BJ (cell line): ENCODE measurements at places on chromosomes 2 and 18.

GRCh38 chr2:24015562-24016375, 5.9 kb downstream of the MFSD2B start:
- DNase-seq = peak; percentile 55

DNA sequence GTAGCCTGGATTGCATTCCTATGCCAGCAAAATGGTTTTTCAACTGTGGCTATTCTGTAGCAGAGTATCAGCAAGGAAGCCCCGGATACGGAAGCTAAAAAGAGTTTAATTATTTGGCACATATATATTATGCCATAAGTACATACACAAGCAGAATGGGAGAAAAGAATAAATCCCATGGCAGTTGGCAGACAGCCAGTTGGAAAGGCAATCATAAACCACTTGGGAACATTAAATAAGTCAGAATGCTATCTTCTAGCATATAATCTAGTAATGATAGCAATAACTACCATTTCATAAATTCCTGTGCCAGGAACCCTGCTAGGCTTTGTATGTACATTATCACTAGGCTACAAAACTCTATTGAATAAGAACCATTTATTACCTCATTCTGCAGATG, 26.0 kb downstream of the GALNT5 start:
- DNase-seq = no peak

- no peak for DNase-seq
Measured at GRCh38 chr2:174482854-174483253, 4.0 kb downstream of the GPR155 start.

GRCh38 chr2:168884975-168885374, 5.3 kb downstream of the SPC25 start:
- DNase-seq = no peak

DNA sequence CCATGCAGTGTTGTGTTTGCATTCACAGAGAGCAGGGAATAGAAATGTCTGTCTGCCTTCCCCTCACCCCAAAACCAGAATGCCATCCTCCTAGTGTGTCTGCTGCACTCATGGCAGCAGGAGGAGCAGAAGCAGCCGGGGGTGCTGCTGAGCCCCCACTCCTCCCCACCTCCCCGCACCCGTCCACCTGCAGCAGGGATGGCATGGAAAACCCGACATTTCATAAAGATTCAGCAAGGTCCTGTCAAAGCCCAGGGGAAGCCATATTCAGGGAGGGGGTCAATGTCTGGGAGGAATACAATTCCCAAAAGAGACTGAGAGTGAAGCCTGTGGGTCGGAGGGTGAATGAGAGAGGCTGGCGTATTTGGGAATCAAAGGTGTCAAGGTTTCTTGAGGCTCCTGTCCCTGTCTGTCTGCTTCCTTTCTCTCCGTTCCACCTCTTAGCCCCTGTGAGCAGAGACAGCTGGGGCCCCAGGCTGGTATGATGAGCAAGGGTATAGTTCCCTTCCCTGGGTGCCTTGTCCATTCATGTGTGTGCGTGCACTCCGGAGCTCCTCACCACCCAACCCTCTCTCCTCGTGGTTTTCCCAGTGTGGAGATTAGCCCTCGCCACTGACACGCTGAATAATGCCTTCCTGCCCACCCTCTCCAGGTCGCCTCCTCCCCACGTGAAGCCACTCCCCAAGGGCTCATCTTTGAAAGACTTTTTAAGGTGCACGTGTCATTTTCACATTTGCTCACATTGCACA, 133.5 kb upstream of the ZNF236 start:
- no peak for DNase-seq

GRCh38 chr2:11698009-11698922, 28.3 kb upstream of the NTSR2 start:
- no peak for DNase-seq

DNA sequence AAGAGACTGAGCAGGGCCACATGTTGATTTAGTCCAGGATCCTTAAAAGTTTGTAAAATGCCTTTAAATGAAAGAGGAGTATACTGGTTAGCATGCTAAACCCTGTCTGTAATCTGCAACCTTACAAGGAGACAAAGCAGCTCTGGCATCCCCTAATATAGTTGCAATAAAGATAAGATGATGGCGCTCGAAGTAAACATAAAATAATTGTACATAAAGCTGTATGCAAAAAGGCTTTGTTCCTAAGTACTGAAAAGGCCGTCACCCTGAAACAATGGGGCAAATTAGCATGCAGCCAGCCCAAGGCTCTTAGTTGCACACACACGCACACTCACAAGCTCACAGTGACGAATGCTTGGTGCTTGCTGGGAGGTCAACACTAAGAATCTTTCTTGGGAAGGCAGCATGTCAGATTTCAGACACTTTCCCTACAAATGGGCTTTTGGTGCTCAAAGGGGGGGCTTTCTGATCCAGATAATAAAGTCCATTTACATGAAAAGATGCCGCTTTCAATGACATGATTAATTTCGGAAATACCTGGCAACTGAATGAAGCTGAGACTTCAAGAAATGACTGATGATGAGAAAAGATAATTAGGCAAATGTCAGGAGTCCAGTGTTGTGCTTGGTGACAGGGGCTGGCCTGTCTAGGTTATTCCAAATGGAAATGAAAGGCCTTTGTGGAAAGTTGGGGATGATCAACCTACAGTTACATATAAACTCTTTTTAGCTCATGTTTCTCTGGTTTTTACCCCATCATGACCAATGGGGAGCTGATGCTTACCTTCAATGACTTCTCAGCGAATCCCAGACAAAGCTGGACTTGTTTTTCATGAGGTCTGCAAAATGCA, 370.3 kb downstream of the MEIS1 start:
- no peak for DNase-seq

DNA sequence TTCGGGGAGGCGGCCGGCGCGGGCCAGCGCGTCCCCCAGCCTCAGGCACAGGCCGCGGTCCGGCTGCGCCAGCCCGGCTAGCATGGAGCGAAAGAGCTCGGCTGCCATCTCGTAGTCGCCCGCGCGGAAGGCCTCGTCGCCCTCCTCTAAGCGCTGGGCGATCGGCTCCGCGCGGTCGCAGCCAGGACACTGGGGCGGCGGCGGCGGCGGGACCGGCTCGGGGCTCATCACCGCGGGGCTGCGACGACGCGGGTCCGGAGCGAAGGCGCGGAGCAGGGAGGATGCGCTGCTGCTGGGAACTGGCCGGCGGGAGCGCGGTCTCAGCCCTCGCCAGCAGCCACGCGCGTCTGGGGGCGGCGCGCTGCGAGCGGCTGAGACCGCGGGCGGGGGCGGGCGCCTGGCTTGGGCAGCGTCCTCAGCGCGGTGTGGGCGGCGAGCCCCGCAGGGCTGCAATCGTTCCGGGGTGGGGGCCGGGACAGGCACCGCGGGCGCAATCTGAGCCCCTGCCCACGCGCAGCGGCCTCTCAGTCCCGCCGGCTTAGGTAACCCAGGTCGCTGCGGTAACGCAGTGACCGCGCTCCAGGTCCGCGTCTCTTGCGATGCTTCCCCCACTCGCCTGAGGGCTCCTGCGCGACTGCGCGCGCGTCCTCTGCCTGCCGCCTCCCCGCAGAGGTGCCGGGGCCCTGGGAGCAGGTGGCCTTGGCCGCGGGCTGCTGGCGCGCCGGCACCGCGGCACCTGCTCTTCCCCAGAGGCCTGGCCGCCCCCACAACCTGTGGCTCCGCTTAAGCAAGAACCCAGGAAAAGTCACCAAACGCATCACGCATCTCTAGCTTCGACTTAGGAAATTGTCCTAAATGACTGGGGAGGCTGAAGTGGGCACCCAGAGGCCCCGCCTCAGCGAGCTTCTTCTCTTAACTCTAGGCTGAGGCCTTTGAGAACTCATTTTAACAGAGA, at the start of gene LONRF2:
Gene LONRF2, minus strand, starts transcription at position 636 of the 955 bp plus-strand sequence. Its CDS starts 408 bp downstream, at position 228.
- no peak for DNase-seq

- no peak for DNase-seq
Measured at GRCh38 chr18:28541276-28541930, 364.5 kb upstream of the CDH2 start.

DNA sequence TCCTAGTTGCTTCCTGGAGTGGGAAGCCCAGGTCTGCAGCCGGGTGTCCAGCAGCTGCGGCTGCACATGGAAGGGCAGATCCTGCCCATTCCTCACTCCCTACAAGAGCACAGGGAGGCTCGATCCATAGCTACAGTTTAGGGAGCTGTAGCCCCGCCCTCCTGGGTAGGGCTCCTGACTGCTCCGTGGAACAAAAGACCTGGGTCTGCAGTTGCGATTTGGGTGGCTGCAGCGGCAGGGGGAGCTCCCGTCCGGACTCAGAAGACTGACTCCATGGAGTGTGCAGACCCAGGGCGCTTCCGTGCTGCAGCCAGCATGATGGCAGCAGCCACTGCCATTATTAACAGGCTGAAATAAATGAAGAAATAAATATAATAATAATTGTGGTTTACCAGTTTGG, 157.3 kb downstream of the CTNNA2 start:
- DNase-seq = no peak

DNA sequence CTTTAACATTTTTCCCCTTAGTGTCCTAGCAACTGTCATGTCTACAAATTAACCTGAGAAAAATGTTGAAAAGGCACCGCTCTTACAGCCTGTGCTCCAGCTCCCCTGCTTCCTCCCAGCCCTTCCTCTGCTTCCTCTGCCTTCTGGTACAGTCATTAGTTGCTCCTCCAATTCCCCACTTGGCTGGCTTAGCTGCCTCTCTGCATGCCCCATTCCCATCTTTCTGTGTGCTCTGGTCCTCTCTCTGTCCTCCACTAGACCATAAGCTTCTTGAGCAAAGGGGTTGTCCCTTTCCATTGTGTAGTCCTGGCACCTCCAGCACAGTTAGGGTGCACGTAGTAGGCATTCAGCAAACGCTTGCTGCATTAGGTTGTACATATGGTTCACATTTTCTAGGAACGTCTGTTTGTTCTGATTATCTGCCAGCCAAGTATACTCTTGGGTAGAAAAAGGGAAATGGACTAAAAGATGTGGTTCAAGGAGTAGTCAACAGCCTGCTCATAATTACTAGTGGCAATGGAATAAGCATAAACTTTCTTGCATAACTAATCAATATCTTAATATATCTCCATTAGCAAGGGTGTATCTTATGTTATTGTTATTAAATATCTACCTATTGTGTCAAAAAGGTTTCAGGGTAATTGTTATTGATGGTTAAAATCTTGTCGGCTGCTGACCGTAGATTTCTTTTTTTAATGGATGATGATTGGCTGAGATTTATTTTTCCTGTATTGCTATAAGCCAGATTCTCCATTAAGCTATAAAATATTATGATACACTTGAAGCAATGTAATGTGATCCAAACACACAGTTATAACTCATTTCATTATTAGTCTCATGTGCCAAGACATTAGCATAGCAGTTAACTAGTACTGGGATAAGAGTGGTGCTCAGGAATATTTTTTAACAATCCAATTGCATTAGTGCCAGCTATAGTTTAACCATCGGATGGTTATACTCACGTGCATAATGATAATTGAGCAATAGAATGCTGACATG, 340.1 kb downstream of the SLC4A3 start:
- no peak for DNase-seq

DNA sequence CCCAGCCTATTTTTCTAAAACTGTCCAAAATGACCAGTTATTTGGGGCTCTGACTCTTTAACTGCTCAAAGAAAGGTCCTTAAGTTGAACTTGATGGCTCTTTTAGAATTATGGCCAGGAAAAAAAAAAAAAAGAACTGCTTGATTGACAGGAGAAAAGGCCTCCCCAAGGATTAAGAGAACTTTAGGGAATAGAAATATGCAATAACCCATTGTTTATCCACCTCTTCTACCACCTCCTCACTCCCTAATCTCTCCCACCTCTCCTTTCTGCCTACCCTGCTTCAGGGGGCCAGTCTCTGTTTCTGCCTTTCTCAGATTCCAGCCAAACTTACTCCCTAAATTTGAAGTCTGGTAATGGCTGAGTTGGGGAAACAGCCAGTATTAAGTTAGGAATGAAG, 5.7 kb upstream of the STRN start:
- no peak for DNase-seq

DNA sequence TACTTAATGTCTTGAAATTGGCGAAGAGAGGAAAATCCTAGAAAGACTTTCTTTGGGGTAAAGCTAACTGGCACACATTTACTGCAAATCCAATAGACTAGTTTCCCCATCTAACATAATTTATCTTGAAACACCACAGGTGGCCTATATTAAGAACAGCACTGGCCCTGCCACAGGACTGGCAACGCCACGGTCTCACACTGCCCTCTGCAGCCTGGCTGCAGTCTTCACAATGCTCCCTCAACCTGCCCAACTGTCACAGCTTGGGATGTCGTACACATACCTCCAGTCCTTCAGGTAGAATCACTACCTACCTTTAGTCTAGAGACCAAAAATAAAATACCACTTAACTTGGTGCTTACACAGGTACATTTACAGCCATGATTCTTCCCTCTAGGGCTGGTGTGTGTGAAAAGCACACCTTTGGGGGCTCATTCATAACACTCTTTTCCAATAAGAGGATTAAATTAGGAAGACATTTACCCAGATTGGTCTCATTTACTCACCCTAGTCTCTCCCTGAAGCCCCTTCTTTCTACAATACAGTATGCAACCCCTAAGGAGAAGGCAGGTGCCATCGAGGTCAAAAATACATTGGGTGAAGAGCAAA, 222.2 kb downstream of the C1D start:
- no peak for DNase-seq

DNA sequence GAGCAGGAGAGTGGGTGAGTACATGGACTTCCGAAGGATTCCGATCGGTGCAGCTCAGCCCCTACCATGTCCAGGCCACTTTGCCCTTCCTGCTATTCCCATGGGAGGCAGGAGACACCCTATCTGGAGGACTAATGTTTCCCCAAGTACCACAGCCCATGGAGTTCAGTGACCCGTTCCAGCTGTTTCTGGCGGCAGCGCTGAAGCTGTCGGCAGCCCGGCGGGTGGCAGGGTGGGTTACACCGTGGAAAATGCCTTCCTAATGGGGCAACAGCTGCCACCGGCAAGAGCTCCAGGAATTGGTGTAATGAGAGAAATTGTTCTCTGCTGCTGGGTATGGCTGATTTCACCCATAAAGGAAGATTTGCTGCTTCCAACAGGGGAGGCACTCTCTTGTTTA, 98.3 kb downstream of the MYCN start:
- DNase-seq = no peak

- DNase-seq = no peak
Measured at GRCh38 chr2:151691631-151692030, 42.6 kb downstream of the NEB start.

- no peak for DNase-seq
Measured at GRCh38 chr18:76354348-76354747, 140.7 kb downstream of the ZNF516 start.

DNA sequence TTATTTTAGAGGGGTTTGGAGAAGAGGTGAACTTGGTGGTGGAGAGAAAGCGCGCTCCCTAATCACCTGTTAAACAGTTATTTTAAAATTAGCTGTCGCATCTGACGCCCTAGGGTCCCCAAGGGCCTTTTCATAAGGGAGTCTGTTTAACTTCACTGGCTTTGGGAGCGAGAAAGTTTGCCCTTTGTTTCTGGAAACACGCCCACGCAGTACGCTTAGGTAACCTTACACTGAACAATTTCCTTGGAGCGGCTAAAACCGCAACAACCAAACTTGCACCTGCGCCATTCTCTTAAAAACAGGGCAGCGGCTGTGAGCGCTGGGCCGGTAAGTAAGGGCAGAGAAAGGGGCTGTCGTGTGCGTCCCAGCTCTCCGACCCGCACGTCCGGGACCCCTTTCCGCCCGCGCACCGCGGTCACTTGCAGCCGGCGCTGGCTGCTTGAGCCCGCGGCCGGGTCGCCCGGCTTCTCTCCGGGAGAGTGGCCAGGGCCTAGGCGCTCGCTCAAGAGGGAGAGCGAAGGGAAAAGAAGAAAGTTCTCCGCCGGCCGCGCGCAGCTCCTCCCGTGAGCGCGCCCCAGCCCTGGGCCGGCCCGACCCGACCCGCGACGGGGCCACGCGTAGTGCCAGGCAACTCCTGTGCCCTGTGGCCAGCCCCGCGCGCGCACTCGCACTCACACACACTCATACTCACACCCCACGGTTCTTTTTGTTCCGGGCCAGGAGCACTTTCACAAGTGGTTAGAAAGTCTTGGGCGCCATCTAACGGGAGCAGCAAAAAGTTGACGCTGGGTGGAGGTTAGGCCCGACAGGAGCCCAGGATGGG, 19.2 kb downstream of the POU3F3 start:
- no peak for DNase-seq
